ENCODE measurements at places on chromosomes 1 and 21.
A peak's percentile ranks its signal among the peaks of the same experiment; 100 is the strongest.

- DNase-seq: no peak
These were observed 86.4 kb downstream of the KCNK1 start for GRCh38 chr1:233700338-233700737.

DNA sequence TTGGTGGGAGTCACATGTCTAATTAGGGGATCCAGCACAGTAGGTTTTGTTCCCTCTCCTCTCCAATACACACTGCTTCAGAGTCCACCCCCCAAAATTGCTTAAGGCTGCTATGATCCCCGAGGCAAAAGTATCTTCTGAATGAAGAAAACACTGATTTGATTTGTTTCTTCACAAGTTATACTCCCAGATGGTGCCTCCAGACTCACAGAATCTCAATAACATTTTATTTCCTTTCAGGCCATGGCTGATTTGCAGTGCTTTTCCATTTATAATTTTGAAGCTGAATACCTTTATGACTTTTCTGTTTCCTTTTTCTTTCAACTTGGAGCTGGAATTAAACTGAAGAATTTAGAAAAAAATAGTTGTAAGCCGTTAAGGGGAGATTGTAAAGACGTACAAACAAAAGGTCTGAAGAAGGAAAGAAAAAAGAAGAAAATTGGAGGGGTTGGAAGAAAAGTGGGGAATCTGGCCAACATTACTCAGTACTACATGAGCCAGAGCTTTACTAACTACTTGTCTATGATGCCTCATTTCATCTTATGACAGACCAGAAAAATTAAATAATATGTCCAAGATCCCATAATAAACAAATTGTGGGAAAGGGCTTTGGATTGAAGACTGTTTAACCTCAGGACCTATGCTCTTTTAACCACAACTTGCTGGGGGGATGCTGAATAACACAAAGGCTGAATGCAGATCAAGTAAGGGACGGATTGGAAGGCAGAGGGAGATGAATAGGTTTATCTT, 75.9 kb downstream of the NUF2 start:
- no peak for DNase-seq

DNA sequence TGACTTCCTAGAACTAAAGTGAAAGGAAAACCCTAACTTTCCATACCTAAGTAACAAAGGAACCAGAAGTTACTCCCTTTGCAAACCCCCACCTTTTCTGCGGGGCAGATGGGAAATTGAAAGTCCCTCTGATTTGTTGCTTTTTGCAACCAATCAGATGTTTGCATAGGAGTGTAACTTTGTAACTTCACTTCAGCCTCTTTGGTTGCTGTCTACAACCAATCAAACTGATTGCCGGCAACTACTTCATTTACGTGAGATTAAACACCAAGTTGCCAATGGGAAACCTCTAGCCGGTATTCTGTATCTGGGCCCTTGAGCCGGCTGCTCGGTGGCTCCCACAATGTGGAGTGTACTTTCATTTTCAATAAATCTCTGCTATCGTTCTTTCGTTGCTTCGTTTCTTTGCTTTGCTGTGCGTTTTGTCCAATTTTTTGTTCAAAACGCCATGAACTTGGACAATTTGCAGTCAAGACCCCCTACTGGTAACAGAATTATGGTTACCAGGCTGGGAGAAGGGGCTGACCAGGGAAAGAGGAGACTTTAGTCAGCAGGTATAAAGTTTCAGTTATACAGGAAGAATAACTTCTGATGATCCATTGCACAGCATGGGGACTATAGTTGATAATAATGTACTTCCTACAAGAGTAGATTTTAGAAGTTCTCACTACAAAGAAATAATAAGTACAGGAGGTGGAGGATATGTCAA, 69.2 kb upstream of the RGS2 start:
- no peak for DNase-seq

- DNase-seq: no peak
These were observed 61.8 kb upstream of the SOD1 start for GRCh38 chr21:31597683-31598082.

DNA sequence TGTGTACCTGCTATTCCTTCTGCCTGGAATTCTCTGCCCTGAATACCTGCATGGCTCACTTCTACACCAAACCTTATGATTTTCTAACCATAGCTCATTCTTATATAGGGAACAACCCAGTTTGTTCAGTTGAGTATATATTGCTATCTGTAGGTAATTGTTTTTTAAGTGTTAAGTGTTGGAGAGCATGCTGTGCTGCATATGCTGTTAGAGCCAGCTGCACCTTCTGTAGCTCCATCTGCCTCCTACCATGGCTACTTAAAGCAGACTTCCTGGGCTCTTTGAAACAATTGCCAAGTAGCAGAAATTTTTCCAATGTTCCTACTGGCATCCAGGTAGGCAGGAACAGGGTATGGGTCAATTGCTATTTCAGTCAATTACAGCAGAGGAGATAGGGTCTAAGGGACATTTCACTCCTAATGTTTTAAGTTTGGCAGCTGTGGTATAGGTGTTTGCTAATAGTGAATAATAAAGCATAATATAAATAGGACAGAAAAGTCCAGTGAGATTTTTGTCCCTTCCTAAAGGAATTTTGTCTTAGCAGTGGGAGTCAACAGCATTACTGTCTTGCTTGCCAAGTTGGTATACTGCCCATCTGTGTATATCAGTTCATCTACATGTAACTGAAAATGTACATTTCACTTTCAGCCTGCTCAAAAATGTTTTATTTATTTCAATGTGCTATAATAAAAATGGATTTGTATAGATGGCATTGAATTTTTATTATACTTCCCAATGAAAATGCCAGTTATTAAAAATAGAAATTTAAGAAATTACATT, 34.0 kb upstream of the C1orf115 start:
- no peak for DNase-seq

- no peak for DNase-seq
These were observed 152.7 kb downstream of the S1PR1 start for GRCh38 chr1:101389547-101389929.

DNA sequence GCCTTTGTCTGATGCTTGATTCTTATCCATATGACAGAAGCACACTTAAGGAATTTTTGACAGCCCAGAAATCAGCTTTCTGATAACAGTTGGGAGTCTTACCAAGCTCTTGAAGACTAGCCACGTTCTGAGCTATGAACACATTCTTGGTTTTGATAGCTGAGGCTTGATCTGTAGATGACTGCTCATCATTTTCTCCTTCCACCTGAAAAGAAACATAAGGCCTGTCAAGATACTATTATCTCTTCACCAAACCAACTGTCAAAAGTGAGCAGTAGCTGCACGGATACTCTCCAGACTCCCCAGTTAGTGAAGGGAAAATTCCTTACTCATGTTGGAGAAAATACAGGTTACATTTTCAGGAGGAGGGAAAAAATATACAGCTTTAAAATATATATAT, 12.2 kb downstream of the UBR4 start:
- no peak for DNase-seq

DNA sequence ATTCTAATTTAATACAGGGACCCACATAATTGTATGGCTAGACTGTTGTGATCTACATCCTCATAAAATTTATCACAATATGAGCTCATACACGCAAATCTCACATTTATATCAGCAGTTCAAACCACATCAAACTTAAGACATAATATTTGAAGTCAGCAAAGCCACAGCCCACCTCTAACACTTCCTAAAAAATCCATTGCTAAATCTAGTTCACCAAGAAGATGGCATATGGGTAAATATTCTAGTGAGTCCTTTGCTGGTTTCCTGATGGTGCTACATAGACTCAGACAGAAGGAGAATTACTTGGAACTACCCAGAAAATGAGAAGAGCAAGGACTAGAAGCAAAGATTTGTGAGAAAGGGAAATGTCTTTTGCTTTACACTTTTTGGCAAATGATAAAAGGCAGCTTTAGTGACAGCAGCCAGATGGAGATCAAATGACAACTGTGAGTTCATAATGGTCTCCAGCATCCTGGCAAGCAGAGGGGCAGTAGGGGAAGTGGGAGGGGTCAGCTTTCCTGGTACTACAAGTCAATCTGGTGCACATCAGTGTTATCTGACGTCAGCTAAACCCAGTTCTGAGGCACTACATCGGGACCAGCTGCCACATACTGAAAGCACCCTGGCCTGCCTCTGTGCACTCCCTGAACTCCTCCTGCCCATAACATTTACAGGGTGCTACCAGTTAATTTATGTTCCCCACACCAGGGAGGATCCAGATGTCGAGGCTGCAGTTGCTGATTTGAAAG, 10.6 kb upstream of the GADD45A start:
- peak; percentile 81 for DNase-seq

DNA sequence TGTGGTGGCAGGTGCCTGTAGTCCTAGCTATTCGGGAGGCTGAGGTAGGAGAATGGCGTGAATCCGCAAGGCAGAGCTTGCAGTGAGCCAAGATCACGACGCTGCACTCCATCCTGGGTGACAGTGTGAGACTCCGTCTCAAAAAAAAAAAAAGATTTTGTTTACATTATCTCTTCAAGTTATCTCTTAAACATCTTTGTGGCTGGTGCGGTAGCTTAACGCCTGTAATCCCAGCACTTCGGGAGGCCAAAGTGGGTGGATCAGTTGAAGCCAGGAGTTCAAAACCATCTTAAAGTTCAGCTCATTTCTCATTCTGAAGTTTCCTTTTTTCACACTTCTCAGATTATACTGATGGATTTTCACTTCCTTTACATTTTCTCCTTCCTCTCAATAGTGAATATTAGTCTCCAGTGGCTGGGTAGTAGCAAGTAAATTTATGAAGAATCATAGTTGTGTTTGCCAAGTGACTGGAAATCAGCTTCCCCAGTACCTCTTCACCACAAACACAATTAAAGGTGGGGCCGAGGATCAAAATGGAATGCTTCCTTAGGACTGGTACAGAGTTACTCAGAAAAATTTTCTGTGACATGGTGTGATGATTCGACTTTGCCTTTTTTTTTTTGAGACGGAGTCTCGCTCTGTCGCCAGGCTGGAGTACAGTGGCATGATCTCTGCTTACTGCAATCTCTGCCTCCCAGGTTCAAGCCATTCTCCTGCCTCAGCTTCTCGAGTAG, 13.8 kb downstream of the PIP5K1A start:
- DNase-seq: no peak

GRCh38 chr21:46152927-46153246, 2.5 kb downstream of the FTCD start:
- no peak for DNase-seq

- peak; percentile 6 for DNase-seq
These were observed 77.4 kb upstream of the BACH1 start for GRCh38 chr21:29221253-29221744.

DNA sequence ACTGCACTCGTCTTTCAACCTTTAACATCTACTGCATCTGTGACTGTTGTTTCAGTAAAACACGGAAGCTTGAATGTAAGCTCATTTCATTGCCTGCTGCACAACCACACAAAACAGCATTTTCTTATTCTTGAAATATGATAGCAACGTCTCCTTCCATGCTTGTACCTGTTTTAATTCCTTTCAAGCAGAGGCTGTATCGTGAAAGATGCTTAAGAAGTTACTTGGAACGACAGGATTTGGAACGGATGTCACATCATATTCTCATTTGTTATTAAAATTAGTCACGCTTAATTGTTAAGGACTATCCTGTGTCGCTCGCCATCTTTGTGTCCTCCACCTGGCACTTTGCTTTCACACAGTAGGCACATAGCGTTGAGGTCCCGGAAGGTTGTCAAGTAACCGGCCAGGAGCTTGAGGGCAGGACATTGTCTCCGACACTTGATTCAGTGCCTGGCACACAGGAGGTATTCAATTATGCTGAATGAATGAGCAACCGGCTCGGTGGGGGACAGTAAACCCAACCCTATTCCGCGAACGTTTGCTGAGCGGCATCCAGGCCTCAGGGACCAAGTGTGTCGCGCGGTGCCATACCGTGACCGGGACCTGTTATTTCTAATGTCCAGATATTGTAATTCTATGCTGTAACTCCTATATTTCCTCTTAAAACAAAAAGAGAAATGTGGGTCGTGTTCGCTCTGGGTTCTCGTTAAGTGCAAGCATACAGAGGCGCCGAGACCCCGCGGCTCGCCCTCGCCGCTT, 499 bp upstream of the SH3GLB1 start:
- DNase-seq: no peak

GRCh38 chr1:24990779-24991641, 60.9 kb upstream of the RUNX3 start:
- no peak for DNase-seq

DNA sequence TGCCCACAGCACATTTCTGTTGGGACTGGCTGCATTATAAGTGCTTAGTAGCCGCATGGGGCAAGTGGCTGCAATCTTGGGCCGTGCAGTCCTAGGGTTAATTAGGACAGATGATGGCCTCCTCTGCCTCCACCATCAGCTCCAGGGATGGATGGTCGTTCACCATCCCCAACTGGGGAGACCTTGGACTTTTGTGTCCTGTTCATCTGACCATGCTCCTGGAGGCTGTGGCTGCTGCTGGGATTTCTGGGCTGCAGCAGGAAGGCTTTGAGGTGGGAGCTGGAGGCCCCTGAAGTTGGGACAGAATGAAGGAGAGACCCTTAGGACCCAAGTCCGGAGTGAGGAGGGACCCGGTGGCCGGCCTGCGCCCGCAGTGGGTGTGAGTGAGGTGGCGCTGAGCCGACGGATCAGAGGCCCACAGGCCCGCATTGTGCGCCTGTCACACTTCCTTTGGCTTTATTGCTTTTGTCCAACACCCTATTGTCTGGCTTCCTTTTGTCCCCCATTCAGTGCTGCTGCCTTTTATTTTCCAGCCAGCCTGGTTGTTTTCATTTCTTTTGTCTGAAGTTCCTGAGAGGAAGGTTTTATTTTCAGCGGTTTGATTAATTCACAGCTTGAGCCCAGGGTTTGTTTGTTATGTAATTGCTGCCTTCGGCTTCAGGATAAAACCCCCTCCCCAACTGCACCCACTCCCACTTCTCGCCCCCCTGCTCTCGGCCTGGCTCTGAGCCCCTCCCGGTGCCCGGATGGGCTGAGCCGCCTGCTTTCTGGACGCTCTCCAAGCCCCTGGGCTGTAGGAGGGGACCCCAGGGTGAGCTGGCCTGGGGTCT, 35.6 kb downstream of the SOX13 start:
- peak; percentile 91 for DNase-seq

DNA sequence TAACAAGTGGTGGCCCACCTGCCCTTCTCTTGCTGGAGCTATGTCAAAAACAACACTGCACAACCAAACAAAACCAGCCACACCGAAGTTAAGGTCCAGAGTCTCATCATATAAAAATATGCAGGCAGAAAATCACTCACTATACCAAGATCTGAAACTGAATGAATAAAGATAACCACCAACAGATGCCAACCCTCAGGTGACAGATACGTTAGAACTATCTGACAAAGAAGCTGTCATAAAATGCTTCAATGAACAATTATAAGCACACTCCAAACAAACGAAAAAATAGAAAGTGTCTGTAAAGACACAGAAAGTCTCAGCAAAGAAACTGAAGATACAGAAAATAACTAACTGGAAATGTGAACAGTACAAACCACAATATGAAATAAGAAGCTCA, 14.0 kb downstream of the ZNF496 start:
- no peak for DNase-seq

DNA sequence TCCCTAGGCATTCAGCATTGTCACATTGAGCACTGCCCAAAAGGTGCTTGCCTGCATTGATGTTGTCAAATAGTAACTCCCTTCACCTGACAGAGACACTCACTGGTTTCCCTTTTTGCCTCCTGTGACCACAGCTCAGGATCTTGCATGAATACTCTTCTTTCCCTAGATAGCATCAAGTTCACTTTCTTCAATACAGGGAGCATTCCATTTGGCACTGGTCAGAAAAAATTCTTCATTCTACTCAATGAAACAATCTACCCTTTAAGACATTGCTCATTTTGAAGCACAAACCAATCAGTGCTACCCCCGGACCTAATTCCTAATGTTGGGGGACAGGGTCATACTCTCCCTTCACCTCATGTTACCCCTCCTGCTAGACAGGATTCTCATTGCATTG, 319.0 kb upstream of the SNX7 start:
- DNase-seq: no peak
